ENCODE measurements at places on chromosomes 3 and 15.

GRCh38 chr15:51965691-51966090, 5.9 kb downstream of the LEO1 start:
- DNase-seq, result no peak

DNA sequence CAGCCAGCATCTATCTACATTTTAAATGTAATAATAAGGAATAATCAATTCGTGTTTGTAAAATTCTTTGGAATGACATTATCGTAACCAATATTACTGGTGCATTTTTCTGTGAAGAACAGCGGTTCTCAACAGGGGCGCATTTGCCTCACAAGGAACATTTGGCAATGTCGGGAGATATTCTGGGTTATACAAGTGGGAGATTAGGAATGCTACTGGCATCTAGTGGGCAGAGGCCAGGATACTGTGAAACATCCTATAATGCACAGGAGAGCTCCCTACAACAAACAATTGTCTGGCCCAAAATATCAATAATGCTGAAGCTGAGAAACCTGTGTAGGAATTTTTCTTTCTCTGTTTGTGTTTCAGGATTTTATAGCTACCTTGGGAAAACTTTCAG, 25.0 kb downstream of the ACP3 start:
- DNase-seq, result no peak

GRCh38 chr3:68988740-68989139, 24.7 kb downstream of the EOGT start:
- DNase-seq, result no peak

DNA sequence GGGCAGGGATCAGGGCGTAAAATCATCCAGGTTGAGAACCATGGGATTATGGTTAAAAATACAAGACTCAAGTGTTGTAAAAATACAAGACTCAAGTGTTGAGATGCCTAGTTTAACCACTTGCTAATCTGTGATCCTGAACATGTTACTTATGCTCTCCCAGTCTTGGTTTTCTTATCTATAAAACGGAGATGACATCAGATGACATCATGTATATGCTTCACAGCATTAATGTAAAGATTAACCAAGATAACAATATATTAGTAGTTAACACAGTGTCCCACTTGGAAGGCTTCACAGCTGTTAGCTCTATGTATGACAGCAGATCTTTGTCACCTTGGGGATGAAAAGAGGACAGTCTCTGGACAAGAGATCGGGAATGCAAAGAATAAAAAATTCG, 96.2 kb downstream of the PRICKLE2 start:
- no peak for DNase-seq

DNA sequence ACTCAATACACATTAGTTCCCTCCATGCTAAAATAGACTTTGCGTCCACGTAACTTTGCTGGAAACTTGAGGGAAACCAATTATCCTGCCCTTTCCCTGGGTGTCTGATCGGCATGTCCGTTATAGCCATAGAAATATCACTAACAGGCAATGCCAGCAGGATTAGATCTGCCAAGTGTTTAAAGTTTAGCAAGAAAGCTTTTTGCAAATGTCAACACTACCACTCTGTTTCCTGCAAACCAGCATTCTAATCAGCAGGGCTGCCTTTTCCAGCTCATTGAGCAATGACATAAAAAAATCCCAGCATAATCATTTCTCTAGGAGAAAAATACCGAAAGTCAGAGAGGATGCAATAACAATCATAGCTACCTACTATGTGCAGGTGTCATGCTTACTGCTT, 60.9 kb downstream of the NOX5 start:
- no peak for DNase-seq

GRCh38 chr15:79738143-79738542, 158.7 kb downstream of the MTHFS start:
- DNase-seq, result no peak
